ENCODE measurements at places on chromosomes 16 and 17. TPM values are rescaled to one million over a fixed set of nuclear protein-coding genes. Genes with fewer than 3 reads are reported as not detected.

TMEM132E gene
- 1.2 TPM for total RNA-seq

LGALS9 gene
- 1.7 TPM for total RNA-seq

HOXB1 gene
- total RNA-seq: not detected

RHBDL3 gene
- total RNA-seq: 0.98 TPM

SRL gene
- total RNA-seq: under 0.01 TPM

GHDC gene
- 4.4 TPM for total RNA-seq

TRPV3 gene
- total RNA-seq: 0.74 TPM

MT1E gene
- 5.4 TPM for total RNA-seq

DLX3 gene
- under 0.01 TPM for total RNA-seq

KCNJ2 gene
- total RNA-seq: 5.2 TPM

TMEM238L gene
- not detected for total RNA-seq

LDHD gene
- 1.2 TPM for total RNA-seq

MYH2 gene
- under 0.01 TPM for total RNA-seq

DNAH2 gene
- 0.74 TPM for total RNA-seq

ASGR1 gene
- total RNA-seq: 11.3 TPM
